Caco-2 (cell line): ENCODE measurements at places on chromosomes 7 and 10. TPM values are rescaled to one million over a fixed set of nuclear protein-coding genes. Genes with fewer than 3 reads are reported as not detected.

DNA sequence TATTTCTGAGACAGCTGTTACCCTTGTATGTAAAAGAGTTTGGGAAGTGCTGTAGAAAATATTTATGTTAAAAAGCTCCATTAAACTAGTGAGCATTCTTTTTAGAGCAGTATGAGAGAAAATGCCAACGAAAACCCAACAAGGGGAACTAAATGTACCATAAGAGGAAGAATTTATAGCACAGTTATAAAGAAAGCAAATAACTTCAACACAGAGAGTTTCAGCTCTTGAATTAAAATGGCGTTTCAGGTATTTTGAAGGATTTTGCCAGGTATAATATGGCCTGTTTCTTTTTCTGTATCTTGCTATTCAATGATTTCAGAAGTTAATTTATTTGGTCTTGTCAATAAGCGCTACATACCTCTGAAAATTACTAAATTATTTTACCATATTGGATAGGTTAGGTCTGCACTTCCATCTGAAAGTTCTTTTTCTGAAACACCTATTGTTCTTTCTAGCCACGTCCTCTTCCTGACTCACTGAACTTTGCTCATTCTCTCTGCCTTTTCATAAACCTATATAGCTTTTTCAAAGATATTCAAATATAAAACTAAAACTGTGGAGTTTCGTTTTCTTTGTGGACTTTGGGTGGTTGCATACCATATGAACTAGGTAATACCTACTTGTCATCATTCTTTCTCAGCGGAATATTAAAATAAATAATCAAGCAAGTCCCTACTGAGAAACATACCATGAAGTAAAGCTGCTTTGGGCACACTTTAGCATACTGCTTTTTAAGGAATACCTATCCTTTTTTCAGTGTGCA is 136.1 kb downstream of the SEMA3A start:
- DNase-seq = no peak

- DNase-seq = no peak
These were observed 27.8 kb downstream of the ZNRF2 start for GRCh38 chr7:30312178-30312577.

Gene FFAR4
- total RNA-seq = 2.5 and 2.7 TPM in 2 replicates

Gene ADAMTS14
- not detected in 2 replicates for total RNA-seq

DNA sequence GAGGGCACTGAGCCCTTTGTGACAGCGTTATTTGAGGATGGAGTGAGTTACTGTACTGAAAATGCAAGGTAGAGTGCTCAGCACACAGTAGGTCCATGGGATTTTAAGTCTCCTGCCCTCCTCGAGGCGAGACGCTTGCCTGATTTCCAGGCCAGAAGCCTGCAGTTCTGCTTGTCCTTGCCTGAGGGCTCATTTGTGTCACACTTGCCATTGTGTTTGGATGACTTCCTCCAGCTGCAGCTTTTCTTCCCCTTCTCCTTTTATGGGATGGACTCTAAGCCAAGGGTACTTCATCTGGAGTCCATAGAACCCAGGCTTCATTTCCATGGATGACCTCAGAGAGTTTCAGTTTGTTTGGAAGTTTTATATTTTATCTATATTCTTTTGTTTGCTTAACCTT is 304.2 kb upstream of the BMPER start:
- no peak for DNase-seq

Gene UFSP1
- total RNA-seq = 4.6 and 5.3 TPM in 2 replicates

DNA sequence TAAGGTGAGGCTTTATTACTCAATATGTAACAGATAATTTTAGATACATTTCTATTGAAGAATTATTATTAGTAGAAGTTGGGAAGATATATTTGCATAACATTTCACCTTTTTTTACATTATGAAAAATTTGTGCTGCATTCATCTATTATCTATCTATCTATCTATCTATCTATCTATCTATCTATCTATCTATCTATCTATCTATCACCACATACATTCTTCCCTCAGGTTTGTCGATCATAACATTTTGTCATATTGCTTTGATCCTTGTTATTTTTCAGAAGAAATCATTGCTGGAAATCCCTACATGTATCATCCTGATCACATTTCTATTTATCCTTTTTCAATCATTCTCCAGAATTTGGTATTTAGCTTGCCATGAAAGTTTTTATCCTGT is 49.3 kb upstream of the CALCR start:
- DNase-seq = no peak

Gene TRPV5
- total RNA-seq = not detected in 2 replicates

- peak; percentile 76 for DNase-seq
These were observed 169.9 kb upstream of the ASAH2 start for GRCh38 chr10:50421026-50421719.

DNA sequence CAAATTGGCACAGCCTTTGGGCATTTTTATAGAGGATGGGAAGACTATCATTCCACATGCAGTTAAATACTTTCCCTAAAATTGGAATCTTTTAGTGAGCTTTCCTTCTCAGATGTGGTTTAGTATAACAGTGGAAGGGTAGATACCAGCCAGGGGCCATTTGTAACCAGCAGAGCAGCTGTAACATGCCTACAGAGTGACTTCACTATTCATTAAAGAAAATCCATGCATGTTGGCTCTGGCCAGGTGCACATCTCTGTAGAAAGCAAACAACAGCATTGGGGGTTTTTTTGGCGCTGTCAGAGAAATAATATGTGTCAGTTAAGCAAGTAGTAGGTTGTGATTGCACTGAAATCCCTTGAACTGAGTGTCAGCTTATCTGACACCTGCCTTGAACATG is 115.6 kb downstream of the LHFPL3 start:
- DNase-seq = no peak

DNA sequence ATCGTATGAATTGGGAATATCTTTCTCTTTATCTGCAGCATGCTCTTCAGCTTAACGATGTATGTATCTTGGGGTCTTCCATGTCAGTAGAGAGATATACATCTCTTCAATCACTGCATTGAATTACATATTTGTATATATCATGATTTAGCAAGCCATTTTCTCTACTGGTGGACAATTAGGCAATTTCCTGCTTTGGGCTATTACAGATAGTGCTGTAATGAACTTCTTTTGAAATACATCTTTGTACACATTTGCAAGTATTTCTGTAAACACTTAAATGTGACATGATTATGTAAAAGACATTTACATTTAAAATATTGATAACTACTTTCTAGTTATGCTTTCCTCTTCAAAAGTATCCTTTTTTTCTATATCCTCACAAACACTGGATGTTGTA is 199.0 kb downstream of the PPP1R9A start:
- no peak for DNase-seq

Gene SPDYE16
- 0.34 and 0.44 TPM in 2 replicates for total RNA-seq

GRCh38 chr7:28329661-28330363 is 82.5 kb upstream of the CREB5 start:
- no peak for DNase-seq

DNA sequence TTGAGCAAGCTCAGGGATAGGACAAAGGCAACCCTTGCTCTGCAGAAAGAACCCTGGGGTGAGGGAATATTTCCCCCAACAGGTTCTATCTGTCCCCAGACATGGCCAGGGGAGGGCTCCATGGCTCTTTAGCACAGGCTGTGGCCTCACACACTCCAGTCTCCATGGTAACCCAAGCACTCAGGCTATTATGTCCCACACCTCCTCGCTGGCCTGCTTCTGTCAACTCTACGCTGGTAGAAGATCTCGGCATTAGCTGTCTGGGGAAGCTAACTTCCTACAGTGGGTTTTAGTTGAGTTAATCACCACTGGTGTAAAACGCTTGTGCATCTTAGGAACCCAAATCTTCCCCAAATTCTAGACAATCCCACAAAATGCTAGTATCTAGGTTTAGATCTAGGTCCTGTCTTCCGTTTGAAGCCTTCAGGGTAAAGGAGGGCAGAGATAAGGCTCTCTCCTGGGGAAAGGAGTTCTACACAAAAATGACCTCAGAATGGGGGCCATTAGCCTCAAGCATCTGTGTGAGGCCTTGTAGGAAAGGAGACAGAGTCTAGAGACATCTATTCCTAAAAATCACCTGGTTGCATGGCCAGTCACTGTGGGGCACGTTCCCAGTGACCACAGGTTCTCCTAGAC is 36.7 kb upstream of the SLIT1 start:
- DNase-seq = peak; percentile 35

Gene FAM25A
- not detected in 2 replicates for total RNA-seq

Gene ZNF37A
- 14.0 and 15.1 TPM in 2 replicates for total RNA-seq

GRCh38 chr10:89679986-89680385 is 21.4 kb upstream of the KIF20B start:
- no peak for DNase-seq

- no peak for DNase-seq
These were observed 76.4 kb upstream of the CCNY start for GRCh38 chr10:35259769-35260397.

DNA sequence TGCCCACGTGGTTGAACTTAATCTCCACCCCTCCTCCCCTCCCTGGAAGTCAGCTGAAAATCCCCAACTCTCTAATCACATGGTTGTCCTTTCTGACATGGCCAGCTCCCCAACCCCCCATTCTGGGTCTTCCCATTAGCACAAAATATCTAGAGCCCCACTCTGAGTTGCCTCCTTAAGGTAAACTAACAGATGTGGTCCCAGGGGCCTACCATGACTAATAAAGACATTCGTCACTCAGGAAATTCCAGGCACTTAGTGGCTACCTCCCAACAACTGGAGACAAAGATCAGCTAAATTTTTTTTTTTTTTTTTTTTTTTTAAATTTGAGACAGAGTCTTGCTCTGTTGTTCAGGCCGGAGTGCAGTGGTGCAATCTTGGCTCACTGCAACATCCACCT is 21.1 kb downstream of the CCDC126 start:
- no peak for DNase-seq

- peak; percentile 20 for DNase-seq
These were observed 136.6 kb upstream of the ZNF32 start for GRCh38 chr10:43785252-43785651.

Gene TLX1
- 1.9 and 2.3 TPM in 2 replicates for total RNA-seq

GRCh38 chr7:50208378-50208982 is 96.0 kb upstream of the IKZF1 start:
- DNase-seq = no peak

DNA sequence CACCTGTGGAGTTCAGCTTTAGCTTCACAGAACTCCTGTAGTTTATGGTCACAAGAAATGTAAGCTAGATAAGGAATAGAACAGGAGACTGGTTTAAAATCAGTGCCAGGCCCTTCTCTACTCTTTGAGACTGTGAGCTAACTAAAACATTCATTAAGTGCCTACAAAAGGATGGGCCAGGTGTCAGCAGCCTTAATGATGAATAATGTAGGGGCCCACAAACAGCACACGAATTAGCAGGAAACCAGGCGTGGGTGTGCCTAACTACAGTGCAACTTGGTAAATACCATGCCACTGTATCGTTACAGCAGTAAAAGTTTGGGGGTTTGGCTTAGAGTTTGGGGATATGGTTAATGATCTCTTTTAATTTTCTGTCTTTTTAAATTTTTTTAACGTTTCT is 6.1 kb upstream of the ABLIM1 start:
- no peak for DNase-seq

DNA sequence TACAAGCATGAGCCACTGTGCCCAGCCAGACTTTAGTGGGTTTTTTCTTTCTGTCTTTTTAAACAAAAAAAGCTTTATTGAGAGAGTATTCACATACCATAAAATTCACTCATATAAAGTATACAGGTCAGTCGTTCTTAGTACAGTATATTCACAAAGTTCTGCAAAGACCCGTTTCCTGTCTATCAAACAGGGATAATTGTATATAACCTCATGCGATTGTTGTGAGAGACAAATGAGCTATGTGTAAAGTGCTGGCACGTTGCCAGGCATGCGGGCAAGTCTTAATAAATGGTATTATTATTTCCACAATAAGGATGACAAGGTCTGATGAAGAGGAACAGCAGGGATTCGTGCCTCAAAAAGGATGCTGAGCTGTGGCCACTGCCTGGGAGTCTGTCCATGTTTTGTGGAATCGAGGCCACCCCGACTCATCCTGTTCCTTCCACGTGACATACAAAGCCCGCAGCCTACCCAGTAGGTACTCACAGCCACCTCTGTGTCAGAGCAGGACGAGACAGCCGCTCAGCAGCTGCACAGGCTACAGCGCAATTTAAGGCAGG is 51.6 kb downstream of the SMKR1 start:
- no peak for DNase-seq

GRCh38 chr10:82564353-82565196 is 689.6 kb downstream of the NRG3 start:
- DNase-seq = no peak

DNA sequence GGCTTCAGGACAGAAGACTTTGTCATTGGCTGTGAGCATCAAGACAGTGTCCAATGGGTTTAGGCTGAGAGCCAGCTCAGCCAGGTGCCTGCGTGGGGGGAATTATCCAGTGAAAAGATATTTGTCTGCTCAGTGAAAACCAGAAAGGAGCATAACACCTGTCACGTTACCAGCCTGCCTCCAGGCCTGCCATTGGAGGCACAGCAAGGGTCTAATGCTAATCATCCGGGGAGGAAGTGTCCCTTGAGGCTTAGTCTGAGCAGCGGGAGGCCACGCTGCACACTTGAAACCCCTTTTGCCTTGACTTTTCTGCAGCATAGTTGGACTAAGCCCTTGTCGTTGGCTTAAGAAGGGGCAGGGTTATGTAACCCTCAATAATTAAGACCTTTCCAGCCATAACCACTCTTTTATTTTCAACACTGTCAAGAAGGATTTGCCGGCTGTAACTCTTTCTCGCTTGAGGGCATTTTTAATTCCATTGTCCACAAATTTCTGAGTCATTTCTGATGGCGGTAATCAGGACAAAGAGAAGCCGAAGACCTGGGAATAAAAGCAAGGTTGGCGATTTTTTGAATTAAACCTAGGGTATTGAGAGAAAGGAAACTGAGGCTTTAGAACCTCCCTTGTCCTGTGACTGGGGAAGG is 639.6 kb upstream of the FOXK1 start:
- no peak for DNase-seq

DNA sequence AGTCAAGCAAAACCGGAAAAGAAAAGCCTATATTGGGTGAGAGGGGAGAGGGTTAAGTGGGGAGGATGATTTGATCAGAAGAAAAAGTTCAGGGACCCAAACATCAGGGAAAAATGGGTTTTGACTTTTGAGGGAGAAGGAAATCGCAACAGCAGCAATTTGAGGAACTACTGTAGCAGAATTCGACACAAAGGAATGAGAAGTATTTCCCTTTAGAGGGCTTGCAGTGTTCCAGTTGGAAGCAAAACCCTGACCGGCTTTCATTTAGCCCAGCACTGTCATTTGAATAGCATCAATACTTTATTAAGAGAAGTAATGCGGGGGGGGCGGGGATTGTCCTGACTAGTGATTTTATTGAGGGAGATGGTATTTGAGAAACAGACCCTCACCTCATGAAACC is 37.2 kb upstream of the GATA3 start:
- DNase-seq = no peak

- DNase-seq = no peak
These were observed 74.0 kb downstream of the TLL2 start for GRCh38 chr10:96439725-96440124.

Gene ATP6V0A4
- 1.2 and 1.5 TPM in 2 replicates for total RNA-seq
